Heart left ventricle (tissue), 16 donors: ENCODE measurements at places on chromosomes 5 and 9. TPM values are rescaled to one million over a fixed set of nuclear protein-coding genes. Genes with fewer than 3 reads are reported as not detected.

GRCh38 chr5:170691657-170692056 is 91.9 kb upstream of the GABRP start:
- H3K27ac ChIP-seq: no peak overlapping the region
- H3K36me3 ChIP-seq: no peaks in the 10 kb centered on the region
- H3K4me1 ChIP-seq: no peaks in the 10 kb centered on the region
- H3K4me3 ChIP-seq: no peak overlapping the region

Gene SHISAL2B
- polyA plus RNA-seq: not detected

Gene PCDHGA7
- 5.1 TPM for polyA plus RNA-seq

DNA sequence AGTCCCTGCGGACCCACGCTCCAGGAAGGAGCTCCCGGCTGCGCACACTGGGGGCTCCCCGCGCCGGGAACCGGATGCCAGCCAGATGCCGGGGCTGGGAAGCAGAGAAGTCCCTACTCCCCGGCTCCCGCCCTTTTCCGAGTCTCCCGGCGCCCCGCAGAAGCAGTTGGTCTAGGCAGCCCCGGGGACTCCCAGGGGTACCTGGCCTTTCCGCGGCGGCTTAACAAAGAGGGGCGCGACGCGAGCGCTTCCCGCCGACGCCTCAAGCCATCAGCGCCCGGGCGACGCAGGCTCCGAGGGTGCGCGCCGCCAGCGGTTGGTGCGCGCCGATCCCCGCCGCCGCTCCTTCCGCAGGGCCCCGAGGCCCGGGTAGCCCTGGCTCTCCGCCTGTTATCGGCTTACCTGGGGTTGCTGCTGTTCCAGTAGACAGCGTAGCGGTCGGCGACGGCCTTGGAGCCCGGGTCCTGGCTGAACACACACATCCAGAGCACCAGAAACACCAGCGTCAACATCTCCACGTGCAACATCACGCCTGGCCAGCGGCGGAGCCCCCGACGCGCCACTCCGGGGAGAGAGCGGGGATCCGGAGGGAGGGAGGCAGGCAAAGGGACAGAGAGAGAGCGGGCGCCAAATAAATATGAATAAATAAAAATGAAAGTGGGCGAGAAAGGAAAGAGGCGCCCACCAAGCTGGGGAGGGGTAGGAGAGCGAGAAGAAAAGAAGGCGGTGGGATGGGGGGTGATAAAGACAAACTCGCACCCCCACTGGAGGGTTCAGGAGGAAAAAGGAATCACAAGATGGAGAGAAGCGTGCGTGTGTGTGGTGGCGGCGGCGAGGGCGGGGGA is 428 bp downstream of the EFNA5 start:
- peaks cover 6% of the 10 kb centered on the region for H3K4me1 ChIP-seq
- peaks cover 36% of the 10 kb centered on the region for H3K27me3 ChIP-seq
- peak overlapping the region; percentile 78 for H3K27ac ChIP-seq
- H3K4me3 ChIP-seq: peak overlapping the region; percentile 70
- no peaks in the 10 kb centered on the region for H3K36me3 ChIP-seq

GRCh38 chr5:658103-658502 is 35.0 kb downstream of the TPPP start:
- no peak overlapping the region for H3K4me3 ChIP-seq
- no peak for DNase-seq
